ENCODE measurements at places on chromosomes 12 and 14. TPM values are rescaled to one million over a fixed set of nuclear protein-coding genes. Genes with fewer than 3 reads are reported as not detected.

- H3K4me3 ChIP-seq: no peak overlapping the region
- no peaks in the 10 kb centered on the region for H3K36me3 ChIP-seq
- peak overlapping the region; percentile 37 for H3K27ac ChIP-seq
These were observed 48.2 kb upstream of the ATP2B1 start for GRCh38 chr12:89756585-89757398.

DNA sequence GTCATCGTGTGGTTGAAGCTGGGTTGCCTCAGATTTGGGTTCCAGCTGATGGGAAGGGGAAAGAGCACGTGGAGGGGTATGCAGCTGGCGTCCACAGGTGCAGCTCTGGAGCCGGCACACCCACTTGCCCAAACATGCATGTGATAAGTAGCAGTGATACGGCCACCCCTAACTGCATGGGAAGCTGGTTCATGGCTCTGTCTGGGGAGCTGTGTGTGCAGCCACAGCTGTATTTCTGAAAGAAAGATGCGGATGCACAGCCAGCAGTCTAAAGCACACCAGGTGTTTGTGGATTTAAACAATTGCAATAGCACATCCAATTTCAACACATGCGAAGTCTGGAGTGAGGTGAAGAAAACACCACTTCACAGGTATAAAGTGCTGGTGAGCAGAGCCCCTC lies 181.4 kb downstream of the EFCAB11 start:
- no peaks in the 10 kb centered on the region for H3K36me3 ChIP-seq
- no peaks in the 10 kb centered on the region for H3K27me3 ChIP-seq
- peaks cover 22% of the 10 kb centered on the region for H3K4me1 ChIP-seq
- no peak overlapping the region for H3K4me3 ChIP-seq
- H3K27ac ChIP-seq: no peak overlapping the region

GARIN6 gene
- not detected for total RNA-seq

SELPLG gene
- 21.9 TPM for total RNA-seq

DNA sequence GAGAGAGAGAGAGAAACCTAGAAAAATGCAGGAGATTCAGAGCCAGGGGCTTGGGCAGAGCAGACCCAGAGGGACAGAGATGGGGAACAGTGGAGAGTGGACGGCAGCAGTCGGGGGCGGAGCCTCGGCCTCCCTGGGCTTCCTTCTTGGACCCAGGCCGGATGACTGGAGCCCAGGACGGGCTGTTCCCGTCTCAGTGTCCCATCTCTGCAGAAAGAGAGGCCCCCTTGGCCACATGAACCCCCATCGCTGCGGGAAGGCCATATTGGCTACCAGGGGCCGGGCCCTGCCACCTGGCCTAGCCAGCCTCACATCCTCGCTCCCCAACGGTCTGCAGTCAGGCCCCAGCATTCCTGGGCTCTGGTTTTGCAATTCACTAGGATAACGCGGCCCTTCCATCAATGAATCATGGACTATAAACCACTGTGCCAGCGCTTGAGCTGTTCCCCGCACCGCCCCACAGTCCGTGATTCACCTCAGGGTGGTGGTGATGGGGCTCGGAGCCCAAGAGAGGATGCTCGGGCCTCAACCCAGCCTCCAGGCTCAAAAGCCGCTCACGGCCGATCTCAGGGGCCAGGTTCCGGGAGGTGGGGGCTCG lies 116.5 kb downstream of the RFLNA start:
- no peak overlapping the region for H3K4me3 ChIP-seq
- H3K27me3 ChIP-seq: no peaks in the 10 kb centered on the region
- H3K27ac ChIP-seq: no peak overlapping the region
- no peak for DNase-seq
- no peaks in the 10 kb centered on the region for H3K4me1 ChIP-seq

- no peak for DNase-seq
- H3K27ac ChIP-seq: no peak overlapping the region
- H3K36me3 ChIP-seq: no peaks in the 10 kb centered on the region
- no peaks in the 10 kb centered on the region for H3K4me1 ChIP-seq
- H3K4me3 ChIP-seq: no peak overlapping the region
- no peaks in the 10 kb centered on the region for H3K27me3 ChIP-seq
These were observed 1170.7 kb downstream of the FSCB start for GRCh38 chr14:43336351-43336750.

GNB3 gene
- 0.54 TPM for total RNA-seq

- H3K36me3 ChIP-seq: peaks cover 20% of the 10 kb centered on the region
- H3K27me3 ChIP-seq: no peaks in the 10 kb centered on the region
- DNase-seq: peak; percentile 81
- H3K27ac ChIP-seq: no peak overlapping the region
- H3K4me1 ChIP-seq: no peaks in the 10 kb centered on the region
- H3K4me3 ChIP-seq: no peak overlapping the region
These were observed 28.6 kb downstream of the SUDS3 start for GRCh38 chr12:118404876-118405521.

IL26 gene
- total RNA-seq: 0.33 TPM

DNA sequence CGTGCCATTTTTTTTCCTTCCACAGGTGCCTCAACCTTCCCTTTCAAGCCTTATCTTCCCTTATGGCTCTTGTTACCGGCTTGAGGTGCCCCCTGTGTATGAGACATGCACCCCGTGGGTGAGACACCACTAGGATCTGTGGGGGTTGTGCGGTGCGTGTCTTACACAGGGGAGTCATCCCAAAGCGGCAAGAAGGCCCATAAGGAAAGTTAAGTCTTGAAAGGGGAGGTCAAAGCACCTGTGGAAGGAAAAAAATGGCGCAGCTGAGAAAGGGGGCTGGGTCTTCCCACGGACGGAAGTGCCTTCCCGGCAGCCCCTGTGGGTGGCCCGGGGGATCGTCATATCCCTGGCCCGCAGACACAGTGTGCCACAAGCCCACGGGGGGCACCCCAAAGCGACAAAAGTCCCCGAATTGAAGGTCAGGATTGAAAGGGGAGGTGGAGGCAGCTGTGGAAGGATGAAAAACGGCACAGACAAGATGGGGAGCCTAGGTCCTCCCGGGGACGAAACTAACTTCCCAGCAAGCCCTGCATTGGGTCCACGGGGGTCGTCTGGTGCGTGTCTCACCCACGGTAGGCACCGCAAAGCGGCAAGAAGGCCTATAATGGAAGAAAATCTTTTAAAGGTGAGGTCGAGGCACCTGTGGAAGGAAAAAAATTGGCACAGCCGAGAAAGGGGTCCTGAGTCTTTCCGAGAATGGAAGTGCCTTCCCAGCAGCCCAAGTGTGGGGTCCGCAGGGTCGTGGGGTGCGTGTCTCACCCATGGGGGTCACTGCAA lies 273.3 kb downstream of the ALG10 start:
- H3K4me1 ChIP-seq: no peaks in the 10 kb centered on the region
- no peak overlapping the region for H3K27ac ChIP-seq
- no peaks in the 10 kb centered on the region for H3K36me3 ChIP-seq
- H3K4me3 ChIP-seq: no peak overlapping the region
- no peak for DNase-seq
- H3K27me3 ChIP-seq: no peaks in the 10 kb centered on the region

SPX gene
- total RNA-seq: 0.57 TPM

GRCh38 chr12:47705229-47705565 lies 633 bp downstream of the RPAP3 start:
- no peak for DNase-seq
- H3K36me3 ChIP-seq: peaks cover 16% of the 10 kb centered on the region
- H3K4me1 ChIP-seq: peaks cover 53% of the 10 kb centered on the region
- peak overlapping the region; percentile 93 for H3K4me3 ChIP-seq
- H3K27ac ChIP-seq: peak overlapping the region; percentile 68
- H3K27me3 ChIP-seq: no peaks in the 10 kb centered on the region

DNA sequence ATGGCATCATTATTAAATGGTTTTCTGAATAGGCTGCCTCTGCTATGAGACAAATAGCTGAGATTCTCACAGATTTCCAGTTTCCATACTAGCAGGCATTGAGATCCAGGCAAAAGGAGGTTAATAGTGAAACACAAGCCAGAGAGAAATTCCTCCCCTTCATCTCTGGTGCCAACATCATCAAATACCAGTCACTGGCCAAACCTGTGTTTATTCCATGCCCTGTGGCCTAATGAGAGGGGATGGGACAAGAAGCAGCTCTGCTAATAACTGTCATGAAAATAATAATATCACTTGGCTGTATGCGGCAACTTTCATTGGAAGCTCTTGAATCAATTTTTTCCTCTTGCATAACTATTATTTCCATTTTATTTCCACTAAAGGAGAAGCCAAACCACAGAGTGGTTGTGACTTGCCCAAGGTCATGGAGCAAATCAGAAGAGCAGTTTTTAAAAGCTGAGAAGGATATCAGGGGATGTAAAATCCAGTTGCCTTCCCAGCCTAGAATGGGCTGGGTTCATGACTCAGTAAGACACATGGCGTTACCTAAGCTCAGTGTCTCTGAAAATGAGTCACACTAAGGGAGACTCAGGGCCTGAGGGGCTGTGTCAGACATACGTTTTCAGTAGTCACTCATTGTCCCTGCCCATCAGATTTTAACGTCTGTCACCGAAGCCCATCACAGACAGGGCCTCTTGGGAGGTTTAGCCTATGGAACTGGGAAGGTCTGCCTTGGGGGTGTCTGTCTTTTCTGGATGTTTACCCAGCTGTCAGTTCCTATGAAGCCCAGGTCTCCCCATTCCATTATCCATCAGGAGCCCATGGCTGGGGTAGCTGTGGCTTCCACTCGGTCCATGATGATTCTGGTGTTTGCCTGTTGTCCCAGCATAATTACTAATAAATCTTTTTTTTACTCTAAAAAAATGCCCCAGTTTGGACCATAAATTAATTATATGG lies 208.8 kb upstream of the EEA1 start:
- H3K27ac ChIP-seq: no peak overlapping the region
- H3K4me3 ChIP-seq: no peak overlapping the region
- H3K36me3 ChIP-seq: no peaks in the 10 kb centered on the region
- DNase-seq: no peak
- H3K4me1 ChIP-seq: peaks cover 12% of the 10 kb centered on the region
- H3K27me3 ChIP-seq: no peaks in the 10 kb centered on the region

DNA sequence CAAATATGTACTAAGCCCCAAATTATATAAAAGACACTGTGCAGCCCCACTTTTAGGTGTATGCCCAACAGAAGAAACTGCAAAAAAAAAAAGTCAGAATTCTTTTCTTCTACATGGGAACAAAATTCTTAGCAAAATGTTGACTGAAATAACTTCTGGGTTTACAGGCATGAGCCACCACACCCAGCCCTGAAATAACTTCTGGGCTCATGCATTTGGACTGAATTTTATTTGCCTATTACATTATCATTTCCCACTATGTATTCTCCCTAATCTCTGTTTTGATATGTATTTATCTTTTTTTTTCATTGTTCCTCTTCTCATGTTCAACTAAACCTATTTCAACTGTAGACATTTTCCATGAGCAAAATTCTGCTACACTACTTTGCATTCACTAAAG lies 169.2 kb downstream of the GRIN2B start:
- no peak overlapping the region for H3K4me3 ChIP-seq
- peaks cover 3% of the 10 kb centered on the region for H3K27me3 ChIP-seq
- H3K27ac ChIP-seq: no peak overlapping the region
- H3K36me3 ChIP-seq: no peaks in the 10 kb centered on the region

ART4 gene
- not detected for total RNA-seq

GRCh38 chr14:23605931-23606585 lies 27.5 kb upstream of the JPH4 start:
- H3K27me3 ChIP-seq: no peaks in the 10 kb centered on the region
- H3K4me3 ChIP-seq: no peak overlapping the region
- DNase-seq: peak; percentile 20
- H3K36me3 ChIP-seq: peaks cover 2% of the 10 kb centered on the region
- H3K27ac ChIP-seq: no peak overlapping the region
- peaks cover 35% of the 10 kb centered on the region for H3K4me1 ChIP-seq

DNA sequence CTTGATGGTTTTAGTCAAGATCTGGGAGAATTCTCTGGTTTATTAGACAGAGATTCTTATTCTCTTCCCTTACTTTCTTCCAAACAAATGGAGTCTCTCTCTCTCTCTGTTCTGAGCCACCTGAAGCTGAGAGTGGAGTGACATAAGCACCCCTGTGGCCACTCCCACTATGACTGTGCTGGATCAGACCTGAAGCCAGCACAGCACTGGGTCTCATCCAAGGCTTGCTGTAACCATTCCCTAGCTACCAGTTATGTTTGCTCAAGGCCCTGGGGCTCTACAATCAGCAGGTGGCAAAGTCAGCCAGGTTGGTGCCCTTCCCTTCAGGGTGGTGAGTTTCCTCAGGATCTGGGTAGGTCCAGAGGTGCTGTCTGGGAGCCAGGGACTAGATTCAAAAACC lies 568.5 kb downstream of the AACS start:
- no peaks in the 10 kb centered on the region for H3K36me3 ChIP-seq
- H3K27me3 ChIP-seq: no peaks in the 10 kb centered on the region
- DNase-seq: no peak

DNA sequence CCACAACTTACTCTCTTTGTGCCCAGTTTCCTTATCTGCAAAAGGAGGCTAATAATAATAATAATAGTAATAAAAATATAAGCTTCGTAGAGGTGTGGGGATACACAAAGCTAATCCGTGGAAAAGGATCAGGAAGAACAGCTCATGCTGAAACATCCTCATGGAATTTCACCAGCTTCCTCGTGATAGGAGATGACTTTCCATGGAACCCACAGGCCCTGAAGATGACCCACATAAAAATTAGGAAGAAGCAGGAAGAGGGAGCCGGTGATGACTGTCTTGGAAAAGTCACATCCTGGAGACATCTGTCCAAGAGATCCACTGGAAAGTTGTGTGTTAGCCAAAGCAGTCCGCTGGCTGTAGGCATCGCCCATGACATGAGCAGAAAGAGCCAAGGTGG lies 31.9 kb upstream of the FZD10 start:
- DNase-seq: no peak
- no peaks in the 10 kb centered on the region for H3K36me3 ChIP-seq
- H3K4me1 ChIP-seq: peaks cover 19% of the 10 kb centered on the region
- H3K27me3 ChIP-seq: no peaks in the 10 kb centered on the region
- H3K4me3 ChIP-seq: no peak overlapping the region

SERPINA10 gene
- not detected for total RNA-seq

DNA sequence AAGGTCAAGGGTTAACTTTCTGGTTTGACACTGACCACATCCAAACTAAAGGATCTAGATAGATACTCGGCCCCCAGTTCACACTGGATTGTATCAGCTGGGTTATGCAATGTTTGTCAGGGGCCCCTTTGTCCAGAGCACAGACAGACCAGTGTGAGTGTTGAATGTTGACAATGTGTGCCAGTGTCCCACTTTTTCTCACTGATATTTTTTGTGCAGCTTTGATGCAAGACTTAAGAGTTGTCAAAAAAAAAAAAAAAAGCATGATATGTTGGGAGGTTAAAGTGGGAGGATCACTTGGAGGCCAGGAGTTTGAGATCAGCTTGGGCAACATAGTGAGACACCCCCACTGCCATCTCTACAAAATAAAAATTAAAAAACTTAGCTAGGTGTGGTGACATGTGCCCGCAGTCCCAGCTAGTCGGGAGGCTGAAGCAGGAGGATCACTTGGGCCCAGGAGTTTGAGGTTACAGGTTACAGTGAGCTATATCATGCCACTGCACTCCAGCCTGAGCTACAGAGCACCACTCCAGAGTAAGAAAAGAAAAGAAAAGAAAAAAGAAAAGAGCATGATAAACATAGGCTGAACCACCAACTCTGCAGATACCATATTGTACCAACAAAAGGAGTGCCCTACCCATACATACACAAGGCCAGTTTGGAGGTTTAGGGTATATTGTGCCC lies 97.5 kb downstream of the LGR5 start:
- H3K36me3 ChIP-seq: no peaks in the 10 kb centered on the region
- DNase-seq: no peak
- H3K27me3 ChIP-seq: no peaks in the 10 kb centered on the region
- H3K27ac ChIP-seq: no peak overlapping the region
- H3K4me1 ChIP-seq: no peaks in the 10 kb centered on the region
- no peak overlapping the region for H3K4me3 ChIP-seq

Measured in activated naive CD4-positive, alpha-beta T cell treated with anti-CD3 and anti-CD28 coated beads for 36 hours (primary cell).